T-helper 1 cell (primary cell): ENCODE measurements at places on chromosomes 12 and 14.

DNA sequence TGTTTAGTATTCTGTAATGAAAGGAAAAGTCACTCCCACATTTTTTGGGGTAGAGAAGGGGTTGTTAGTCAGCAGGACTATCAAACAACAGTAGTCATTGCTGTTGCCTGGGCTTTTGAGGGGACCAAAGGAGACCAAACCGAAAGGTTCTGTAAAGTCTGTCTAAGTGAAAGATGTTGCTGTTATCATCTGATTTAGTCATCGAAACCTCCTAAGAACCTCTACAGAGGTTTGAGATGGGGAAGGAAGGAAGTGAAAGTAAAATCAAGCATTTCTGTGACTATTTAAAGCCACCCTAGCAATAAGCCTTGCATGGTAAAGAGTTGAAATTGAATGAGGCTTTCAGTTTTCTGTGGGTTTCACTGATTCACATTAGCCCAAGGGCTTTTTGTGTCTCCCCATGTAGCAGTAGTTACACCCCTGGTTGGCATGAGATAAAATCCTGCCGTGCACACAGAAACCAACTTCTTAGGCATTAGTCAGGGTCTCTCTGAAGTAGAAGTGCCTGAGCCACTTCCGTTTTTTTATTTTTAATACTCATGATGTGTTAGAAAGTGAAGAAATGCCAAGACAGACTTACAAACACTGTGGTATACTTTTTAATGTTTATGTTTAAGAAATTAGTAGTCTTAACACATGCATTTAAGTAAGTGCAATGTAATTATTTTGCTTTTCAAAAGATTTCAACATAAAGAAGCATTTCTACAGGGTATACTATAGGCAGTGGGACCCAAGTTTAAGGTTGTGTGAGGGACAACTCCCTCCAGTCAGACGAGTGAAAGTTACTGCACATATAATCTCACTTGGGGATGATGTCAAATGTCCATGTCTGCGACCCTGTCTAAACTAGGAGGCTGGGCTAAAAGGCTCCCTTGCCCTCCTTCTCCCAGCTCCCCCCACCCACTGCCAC, 50.4 kb downstream of the DYRK2 start:
- peak; percentile 84 for DNase-seq

DNA sequence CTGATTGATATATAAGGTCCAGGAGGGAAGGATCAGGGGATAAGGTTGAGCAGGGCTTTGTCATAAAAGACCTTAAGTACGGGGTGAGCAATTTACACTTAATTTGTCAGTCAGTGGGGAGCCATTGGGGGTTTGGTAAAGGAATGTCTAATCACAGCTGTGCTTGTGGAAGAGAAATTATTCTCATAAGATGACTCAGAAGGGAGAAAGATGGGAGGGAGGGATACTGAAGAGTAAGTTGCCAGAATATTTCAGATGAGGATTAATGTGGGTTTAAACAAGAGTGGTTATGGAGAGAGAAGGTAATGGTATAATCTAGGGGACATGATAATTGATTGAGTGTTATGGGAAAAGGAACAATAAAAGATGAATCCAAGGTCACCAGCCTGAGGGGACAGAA, 500.1 kb upstream of the CCDC196 start:
- no peak for DNase-seq

GRCh38 chr12:19953734-19954133, 414.6 kb upstream of the PDE3A start:
- no peak for DNase-seq

DNA sequence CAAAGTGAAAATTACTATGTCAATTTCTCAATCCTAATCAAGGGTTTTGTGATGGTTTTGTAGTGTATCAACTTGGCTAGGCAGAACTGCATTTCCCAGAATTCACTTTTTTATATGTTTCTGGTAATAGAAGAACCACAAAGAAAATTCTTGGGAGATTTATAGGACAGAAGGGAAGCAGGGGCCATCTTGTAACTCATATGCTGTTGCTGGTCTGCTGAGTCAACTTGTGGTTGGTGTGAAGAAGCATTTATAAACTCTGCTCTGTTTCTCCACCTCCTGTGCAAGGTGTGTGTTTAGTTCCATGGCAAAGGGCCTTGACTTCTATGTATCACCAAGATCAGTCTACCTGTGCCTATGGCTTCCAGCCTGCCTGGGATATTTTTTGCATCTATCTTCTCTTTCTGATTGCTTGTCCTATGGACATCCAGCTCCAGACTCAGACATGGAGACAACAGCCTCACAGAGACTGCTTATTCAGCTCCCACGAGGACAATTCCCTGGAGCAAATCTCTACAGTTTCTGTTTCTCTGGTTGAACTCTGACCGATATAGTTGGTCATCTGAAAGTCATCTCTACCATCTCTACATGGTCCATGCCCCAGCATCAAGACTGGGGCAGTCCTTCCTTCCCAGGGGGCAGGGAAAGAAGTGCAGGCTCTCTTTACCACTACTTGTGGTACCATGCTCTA, 364.3 kb upstream of the DDHD1 start:
- no peak for DNase-seq

DNA sequence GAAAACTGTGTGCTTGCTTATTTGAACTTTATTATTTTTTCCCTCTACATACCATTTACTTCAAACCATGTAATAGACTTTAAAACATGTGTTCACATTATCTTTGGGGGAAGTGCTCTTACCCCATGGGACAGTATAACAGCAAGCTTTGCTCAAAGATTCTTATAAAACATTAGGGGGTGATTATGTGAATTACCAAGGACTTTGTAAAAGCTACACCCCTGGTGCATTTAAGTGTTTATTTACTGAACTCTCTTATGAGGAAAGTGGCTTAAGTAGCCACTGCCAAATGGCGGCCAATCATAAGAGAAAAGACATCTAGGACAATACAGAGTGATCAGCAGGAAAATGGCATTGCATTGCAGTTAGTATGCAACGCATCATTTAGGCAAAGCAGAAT, 70.3 kb downstream of the CAPZA3 start:
- no peak for DNase-seq

DNA sequence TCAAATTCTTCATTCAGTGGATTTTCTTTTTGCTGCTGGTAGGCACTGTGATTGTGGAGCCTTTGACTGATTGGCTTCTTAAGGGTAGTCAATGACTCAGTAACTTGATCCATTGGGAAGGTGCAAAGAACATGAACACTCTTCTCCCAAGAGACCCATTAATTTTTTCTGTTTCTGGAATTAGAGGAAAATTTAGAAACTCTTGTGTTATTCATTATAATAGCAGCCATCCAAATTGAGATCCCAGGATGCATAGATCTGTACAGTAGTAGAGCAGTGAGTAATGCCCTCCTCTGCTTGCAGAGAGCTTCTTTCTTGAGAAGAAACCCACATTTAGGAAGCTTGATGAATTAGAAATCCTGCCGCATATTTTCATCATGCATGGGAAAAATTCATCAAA, 63.9 kb downstream of the MYRFL start:
- DNase-seq = no peak

- DNase-seq = no peak
Observed at GRCh38 chr14:37708481-37708880, 113.1 kb downstream of the TTC6 start.

DNA sequence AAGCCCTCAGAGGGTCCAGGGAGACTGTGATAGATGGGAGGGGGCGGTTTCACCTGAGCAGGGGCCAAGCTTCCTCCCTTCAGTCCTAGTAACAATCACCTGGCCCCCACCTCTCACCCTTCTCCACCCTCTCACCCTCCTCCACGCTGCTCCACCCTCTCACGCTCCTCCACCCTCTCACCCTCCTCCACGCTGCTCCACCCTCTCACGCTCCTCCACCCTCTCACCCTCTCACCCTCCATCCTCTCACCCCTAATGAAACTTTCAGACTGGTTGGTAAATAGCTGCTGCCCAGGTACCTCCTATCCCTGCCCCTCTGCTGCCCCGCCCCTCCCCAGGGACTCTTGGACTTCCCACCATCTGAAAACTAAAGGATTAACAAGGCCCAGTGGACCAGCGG, 34.2 kb downstream of the NGB start:
- no peak for DNase-seq
